NCI-H187 (cell line): ENCODE measurements at places on chromosomes 5 and 9.
A peak's percentile ranks its signal among the peaks of the same experiment; 100 is the strongest.

DNA sequence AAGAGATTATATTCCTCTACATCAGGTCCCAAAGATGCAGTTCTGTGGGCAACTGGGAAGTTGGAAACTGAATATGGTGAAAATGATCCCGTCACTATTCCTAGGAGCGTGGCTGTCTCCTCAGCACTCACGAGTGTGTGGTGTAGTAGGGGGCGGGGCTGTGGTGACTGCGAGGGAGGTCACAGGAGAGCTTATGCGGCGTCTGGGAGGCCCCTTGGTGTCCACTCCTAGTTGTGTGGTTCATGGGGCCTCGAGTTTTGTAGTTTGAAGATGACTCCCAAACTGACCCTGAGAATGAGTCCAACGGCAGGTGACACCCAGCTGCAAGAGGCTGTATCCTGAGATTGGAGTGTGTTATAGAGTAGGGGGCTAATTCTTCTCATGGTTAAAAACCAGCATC lies 68.2 kb downstream of the MVB12B start:
- no peak for DNase-seq

DNA sequence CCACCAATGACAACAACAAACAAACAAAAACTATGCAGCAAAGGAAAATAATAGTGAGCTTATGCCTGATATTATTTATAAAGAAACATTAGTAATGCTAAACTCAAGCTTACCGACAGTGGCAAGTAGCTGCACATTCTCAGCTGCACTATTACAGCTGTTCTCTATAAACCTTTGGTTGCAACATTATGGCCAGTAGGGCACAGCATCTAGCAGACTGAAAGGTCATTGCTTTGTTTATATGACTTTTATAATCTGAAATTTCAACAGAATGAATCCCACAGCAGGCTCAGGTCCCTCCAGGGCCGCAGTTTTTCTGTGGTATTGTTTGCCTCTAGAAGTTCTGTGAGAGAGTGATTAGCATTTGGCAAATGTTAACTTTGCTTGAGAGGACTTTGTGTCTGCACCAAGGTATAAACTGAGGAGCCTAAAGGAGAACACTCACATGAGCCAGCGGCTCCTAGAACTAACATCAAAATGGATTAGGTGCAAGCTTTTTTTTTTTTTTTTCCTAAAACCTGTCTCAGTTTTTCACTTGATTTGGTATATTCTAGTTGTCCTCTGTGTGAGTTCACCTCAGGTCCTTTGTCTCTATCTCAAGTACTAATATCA lies 58.3 kb downstream of the IZUMO3 start:
- no peak for DNase-seq

- peak; percentile 89 for DNase-seq
Measured at GRCh38 chr5:96433066-96433447, at the start of gene PCSK1. Gene PCSK1 (minus strand): TSS chr5:96433248. CDS start chr5:96433042, 206 bp downstream.

DNA sequence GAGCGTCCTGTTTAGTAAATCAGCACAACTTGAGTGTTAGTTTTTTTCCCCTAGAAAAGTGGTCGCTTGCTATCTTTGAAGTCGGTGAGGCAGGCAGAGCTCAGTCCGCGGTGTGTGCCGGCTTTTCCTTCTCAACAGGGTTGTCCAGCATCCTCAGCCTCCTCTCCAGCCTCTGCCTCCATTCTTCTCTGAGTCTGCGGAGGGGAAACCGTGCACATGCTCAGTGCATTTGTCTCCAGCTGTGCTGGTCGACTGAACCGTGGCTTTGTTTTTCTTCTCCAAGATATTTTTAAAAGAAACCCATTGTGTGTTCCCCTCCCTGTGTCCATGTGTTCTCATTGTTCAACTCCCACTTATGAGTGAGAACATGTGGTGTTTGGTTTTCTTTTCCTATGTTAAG lies 25.3 kb downstream of the FAM240B start:
- DNase-seq = no peak

- DNase-seq = no peak
Measured at GRCh38 chr9:126595982-126596381, 17.7 kb upstream of the LMX1B start.

- DNase-seq = no peak
Measured at GRCh38 chr5:65928860-65929259, 2.5 kb downstream of the ERBIN start.

GRCh38 chr5:39352951-39353350 lies 11.3 kb downstream of the C9 start:
- no peak for DNase-seq

DNA sequence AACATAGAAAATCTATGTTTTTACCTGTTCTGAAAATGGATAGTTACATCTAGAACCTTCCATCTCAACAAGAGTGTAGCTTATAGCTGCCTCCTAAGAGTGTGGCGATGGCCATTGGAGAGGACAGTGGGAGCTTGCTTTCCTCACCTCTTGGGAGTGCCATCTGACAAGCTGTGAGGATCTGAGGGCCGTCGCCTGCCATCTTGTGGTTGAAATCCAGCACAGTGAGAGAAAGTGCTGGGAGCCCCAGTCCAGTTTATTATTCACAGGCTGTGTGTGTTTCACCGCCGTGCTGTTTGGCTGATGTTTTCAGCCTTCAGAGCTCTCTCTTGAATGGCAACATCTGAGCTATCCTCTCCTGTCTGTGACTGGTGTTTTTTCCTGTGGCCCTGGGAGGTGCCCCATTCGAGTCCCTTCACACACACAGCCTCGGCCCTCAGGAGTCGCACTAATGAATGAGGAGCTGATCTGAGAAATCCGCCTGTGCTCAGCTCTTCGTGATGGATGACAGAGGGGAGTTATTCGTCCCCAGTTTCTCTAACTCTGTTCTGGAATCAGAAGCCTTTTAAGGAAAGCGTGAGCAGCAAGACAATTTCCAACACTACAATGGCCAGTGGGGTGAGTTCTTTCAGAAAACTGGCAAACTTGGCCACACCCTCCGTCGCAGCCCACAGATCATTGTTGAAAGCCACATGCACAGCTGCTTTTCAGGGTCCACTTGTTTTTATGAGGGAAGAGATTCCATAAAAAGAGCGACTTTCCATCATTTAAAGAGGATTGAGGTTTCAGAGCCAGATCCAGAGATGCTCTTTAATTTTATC lies 170.3 kb downstream of the PDZD2 start:
- DNase-seq = no peak

DNA sequence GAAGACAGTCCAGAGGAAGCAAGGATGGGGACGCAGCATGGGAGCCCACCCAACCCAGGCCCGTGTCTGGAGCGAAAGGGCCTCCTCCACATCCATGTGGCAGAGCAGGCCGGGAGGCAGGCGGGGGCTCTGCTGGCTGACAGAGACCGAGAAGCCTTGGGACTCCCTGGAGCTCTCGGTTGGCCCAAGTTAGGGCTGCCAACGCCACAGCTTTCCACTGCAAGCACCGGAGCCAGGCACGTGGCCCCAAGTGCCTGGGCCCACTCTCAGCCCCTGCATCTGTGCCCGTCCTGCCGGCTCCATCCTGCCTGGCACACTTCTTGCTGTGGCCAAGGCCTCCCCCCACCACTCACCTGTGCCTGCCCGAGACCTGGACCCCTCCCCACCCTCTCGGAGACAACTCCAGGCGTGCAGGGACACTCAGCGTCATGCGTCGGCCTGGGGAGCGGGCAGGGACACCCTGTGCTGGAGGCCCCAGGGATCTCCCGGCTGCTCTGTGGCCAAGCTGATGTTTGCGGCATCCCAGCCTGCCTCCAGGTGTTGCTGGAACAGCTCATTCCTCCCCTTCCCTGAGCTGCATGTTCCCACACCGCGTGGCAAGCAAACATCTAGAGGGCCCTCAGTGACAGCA lies 31.5 kb downstream of the SLC6A3 start:
- DNase-seq = no peak

DNA sequence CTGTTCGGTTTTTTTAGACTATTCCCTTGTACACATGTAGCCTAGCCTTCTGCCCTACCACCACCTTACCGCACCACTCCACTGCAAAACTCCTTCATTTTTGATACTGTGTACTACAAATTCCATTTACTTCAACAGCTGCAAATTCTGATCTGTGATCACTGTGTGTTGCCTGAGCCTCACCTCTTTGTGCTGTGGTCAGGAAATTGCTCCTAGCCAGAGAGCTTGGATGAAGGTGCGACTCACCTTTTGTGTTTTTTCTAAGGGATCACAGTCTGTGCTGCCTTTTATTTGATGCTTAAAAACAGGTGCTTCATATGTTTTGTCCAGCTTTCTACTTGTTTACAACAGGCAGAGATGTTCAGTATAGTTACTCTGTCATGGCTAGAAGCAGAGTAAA lies 31.5 kb downstream of the CSNK1G3 start:
- DNase-seq = no peak

DNA sequence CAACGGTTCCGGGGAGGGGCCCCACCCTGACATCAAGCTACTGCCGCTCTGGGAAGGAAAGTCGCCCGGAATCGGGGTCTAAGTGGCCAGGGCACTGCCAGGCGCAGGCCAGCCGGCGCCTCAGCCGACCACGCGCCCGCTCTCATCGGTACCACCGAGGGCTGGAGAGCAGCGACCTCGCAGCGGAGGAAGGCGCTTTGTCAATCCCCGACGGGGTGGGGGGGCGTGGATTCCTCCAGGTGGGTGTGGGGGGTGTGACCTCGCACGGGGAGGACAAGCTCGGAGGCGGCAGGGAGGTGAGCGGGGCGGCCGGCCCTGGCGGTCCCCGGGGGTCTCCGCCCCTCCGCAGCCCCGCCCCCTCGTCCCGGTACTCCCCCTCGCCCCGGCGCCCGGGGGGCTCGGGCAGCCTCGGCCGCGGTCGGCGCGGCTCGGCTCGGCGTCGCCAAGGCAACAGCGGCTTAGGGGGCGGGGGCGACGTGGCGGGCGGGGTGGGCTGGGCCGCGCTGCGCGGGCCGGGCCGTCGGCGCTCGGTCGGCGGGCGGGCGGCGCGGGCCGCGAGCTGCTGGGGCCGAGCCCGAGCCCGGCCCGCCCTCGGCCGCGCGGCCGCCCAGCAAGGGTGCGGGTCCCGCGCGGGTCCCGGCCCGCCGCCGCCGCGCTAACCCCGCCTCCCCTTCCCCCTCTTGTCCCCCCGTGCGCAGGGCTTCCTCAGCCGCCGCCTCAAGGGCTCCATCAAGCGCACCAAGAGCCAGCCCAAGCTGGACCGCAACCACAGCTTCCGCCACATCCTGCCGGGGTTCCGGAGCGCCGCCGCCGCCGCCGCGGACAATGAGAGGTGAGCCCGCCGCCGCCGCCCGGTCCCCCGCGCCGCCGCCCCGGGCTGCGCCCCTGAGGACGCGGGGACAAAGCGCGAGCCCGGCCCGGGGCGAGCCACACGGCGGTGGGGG lies 47.5 kb downstream of the DAB2IP start:
- DNase-seq = no peak

GRCh38 chr5:40198736-40199135 lies 481.0 kb upstream of the PTGER4 start:
- DNase-seq = no peak

DNA sequence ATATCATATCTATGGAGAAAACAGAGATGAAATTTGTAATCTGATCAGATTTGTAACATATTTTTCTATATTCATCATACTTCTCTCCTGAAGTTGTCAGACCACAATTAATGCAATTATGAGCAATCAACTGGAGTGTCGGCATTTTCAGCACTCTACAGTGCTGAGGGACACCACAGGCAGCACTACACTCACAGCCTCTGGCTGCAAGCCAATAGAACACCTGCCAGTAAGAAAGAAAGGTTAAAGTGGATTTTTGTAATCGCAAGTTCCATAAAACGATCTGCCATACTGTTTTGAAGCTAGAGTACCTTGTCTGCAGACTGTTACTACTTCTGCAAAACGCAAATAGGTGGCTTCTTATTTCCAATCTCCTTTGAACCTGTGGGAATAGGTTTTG lies 147.6 kb downstream of the ADAMTS6 start:
- DNase-seq = peak; percentile 81

DNA sequence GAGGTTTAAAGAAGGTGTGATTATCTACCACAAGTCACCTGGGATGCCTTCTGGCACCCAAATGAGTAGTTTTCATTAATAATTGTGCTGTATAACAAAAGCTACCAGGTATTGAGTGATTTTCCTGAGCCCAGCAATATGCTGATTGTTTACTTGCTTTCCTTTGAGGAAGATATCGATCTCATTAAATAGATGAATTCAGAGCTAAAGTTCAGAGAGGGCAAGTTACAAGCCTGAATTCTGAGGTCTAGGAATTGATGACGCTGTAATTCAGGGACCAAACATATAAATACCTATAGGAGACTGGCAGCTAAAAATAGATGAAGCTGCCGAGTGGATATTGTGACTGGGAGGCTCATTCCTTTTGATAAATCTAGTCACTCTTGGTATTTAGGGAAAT lies 1.1 kb downstream of the ERCC6L2 start:
- DNase-seq = no peak

GRCh38 chr5:73544429-73545402 lies 20.7 kb downstream of the ANKRA2 start:
- DNase-seq = peak; percentile 69

- DNase-seq = no peak
Measured at GRCh38 chr9:97514531-97514930, 13.1 kb downstream of the TMOD1 start.

GRCh38 chr9:127567035-127567729 lies 44.9 kb upstream of the STXBP1 start:
- no peak for DNase-seq

GRCh38 chr9:14213504-14213903 lies 100.4 kb downstream of the NFIB start:
- DNase-seq = no peak

DNA sequence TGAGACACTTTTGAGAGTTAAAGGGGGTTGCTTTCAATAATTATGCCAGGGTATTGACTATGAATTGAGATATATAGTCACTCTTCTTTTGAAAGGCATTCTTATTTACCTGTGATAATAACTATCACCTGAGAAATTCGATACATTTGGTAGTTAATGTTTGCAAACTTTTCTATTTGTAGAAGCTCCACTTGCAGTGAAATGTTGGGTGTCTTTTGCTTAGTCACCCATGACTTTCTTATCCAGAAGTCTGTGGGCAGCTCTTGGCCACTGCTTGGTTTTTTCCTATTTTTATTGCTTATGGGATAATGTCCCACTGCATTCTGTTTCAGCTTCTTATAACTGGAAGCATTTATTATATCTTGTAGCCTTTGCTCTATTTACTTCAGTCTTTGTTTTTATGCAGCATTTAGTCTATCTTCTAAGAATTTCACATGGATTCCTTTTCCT lies 3.9 kb downstream of the MACIR start:
- DNase-seq = no peak

- DNase-seq = no peak
Measured at GRCh38 chr5:76487821-76488220, 84.7 kb downstream of the IQGAP2 start.

DNA sequence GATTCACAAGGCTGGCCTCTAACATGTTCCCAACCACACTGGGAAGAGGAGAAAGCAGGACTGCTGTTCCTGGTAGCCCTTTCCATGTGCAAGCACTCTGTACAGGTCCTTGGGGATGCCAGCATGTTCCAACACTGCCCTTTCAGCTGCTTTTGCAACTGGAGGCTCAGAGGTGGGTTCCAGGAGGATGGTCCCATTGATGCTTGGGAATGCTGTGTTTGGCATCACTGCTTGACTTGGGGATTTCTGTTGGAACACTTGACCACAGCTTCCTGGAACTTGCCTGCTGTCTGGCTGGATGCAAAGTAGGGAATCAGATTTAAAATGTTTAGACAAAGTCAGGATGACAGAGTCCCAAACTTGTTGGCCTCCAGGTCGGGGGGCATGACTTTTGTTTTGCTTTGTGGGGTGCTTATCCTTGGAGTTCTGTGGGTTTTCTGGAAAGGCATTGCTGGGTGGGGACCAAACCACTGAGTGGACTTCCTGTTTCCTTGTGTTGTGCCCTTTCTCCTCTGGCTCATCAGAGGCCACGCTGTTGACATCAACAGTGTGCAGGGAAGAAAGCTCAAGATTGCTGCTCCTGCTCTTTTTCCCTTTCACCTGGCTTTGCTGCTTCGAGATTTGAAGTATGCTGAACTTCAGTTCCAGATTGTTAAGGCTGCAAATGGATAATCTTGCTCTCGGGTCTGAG lies 148.5 kb upstream of the RPS23 start:
- no peak for DNase-seq
